ENCODE measurements at places on chromosomes 4 and X. TPM values are rescaled to one million over a fixed set of nuclear protein-coding genes. Genes with fewer than 3 reads are reported as not detected.

The CDX4 gene
- polyA plus RNA-seq, result not detected

The ADH5 gene
- 105 TPM for polyA plus RNA-seq

The STAP1 gene
- polyA plus RNA-seq, result not detected

The VCX gene
- polyA plus RNA-seq, result not detected

The SSX2 gene
- polyA plus RNA-seq, result not detected

The GPC4 gene
- polyA plus RNA-seq, result 4.9 TPM

The LEF1 gene
- 0.20 TPM for polyA plus RNA-seq

The MXRA5 gene
- 0.34 TPM for polyA plus RNA-seq

The PDGFRA gene
- polyA plus RNA-seq, result 15.1 TPM

The ZCCHC18 gene
- 0.70 TPM for polyA plus RNA-seq
